ENCODE measurements at places on chromosomes 7 and 10.

- no peak for DNase-seq
Observed at GRCh38 chr10:78543749-78544362, 510.2 kb downstream of the RPS24 start.

- no peak for DNase-seq
Observed at GRCh38 chr10:124957404-124957947, 15.6 kb downstream of the ZRANB1 start.

GRCh38 chr7:39898867-39899266, 51.2 kb upstream of the CDK13 start:
- no peak for DNase-seq

DNA sequence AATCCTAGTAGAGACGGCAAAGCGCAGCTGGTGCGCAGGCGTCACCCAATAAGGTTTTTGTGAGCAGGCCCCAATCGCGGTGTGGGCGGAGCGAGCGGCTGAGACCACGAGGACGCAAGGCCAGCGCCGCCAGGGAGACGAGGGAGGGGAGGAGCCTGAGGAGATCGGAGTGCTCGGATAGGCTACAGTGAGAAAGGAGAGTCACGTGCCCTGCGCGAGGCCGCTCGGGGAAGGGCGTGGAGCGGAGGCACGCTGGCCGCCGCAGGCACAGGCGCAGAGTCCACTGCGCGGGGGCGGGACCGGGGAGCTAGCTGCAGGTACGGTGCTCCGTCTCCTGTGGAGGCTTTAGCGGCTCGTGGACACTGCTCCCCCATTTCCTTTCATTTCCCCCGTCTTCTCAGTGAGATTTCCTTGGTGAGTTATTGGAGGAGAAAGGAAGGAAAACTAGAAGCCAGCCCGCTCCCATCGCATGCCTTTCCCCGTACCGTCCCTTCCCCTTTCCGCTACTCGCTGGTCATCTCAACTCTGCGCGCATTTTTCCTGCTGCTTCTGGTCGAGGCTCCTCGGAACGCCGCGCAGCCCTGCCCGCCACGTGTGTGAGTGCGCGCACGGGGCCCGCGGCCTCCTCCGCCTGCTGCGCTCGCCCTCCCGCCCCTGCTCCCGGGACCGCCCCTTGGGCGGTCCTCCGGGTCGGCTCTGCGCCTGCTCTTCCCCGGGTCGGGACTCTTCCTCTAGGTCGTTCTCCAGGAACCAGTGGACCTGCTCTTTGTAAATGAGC, at the start of gene THNSL1:
Gene THNSL1 (plus strand): TSS at position 237 of the 778 bp plus-strand sequence. CDS start 6,612 bp downstream, outside the sequence.
- DNase-seq = peak; percentile 98

DNA sequence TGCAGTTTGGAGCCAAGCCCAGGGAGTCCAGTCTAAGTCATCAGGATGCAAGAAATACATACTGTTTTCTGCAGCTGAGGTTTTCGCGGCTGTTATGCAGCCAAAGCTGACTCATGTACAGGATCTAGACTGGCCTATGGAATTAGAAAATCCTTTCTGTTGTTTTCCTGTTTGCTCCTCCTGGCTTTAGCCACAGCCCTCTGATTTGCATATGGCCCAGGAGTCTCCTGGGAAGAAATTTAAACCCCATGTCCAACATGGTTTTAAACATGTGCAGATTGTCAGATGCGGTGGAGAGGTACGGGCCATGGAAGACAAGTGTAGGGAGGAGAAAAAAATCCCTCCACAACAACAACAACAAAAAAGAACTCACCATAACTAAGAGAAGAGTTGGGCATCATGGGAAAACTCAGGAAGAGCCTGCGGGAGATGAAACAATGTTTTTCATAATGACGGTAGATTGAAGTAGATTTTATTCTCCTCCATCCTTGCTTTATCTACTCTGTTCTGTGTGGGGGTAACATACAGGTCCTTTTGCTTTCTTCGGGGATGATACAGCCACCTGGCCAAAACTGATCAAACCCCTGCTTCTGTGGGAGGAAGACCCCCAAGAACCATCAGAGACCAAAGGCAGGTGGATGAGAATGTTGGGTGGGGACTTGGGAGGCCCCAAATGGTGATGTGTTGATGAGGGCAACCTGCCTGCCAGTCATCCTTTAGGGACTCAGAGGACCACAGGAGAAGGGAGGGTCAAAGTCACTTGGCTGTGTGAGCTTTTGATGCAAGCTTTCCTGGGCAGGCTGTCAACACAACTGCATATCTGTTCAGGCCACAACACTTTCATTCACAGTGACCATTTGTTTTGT, 29.8 kb upstream of the GNA12 start:
- DNase-seq = no peak

- no peak for DNase-seq
Observed at GRCh38 chr10:22265839-22266537, 48.2 kb upstream of the EBLN1 start.

- DNase-seq = no peak
Observed at GRCh38 chr7:54898659-54899340, 120.0 kb upstream of the EGFR start.

- DNase-seq = no peak
Observed at GRCh38 chr10:29946953-29947700, 112.3 kb downstream of the JCAD start.

- DNase-seq = no peak
Observed at GRCh38 chr7:39252916-39253315, 275.2 kb downstream of the POU6F2 start.

- DNase-seq = no peak
Observed at GRCh38 chr10:32687546-32687945, 241.6 kb downstream of the CCDC7 start.

GRCh38 chr10:63013755-63014154, 119.4 kb upstream of the NRBF2 start:
- no peak for DNase-seq

- no peak for DNase-seq
Observed at GRCh38 chr7:88576720-88577119, 182.8 kb upstream of the ZNF804B start.

DNA sequence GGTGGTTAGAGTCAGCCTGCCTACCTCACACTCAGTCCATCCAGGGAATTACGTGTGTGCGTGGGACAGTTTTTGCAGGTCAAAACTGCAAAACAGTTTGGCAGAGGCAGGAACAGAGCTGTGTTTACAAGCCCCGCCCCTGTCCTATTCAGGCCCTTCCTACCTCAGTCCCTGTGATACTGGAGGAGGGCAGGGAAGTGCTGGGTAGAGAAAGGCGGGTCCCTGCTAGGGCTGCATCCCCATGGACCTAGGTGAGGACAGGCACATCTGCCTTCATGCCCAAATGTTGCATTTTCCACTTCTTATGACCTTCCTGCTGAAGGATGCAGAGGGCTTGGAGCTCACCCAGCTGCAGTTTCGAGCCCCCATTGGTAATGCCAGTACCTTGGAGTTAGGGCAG, 25.1 kb downstream of the SBDS start:
- DNase-seq = no peak

- no peak for DNase-seq
Observed at GRCh38 chr7:93194386-93194785, 31.9 kb downstream of the HEPACAM2 start.

GRCh38 chr7:135362871-135363270, 129.2 kb downstream of the STRA8 start:
- DNase-seq = no peak

GRCh38 chr10:27832826-27833225, 87.2 kb upstream of the MKX start:
- DNase-seq = no peak

GRCh38 chr7:120867932-120868331, 10.0 kb upstream of the TSPAN12 start:
- no peak for DNase-seq

DNA sequence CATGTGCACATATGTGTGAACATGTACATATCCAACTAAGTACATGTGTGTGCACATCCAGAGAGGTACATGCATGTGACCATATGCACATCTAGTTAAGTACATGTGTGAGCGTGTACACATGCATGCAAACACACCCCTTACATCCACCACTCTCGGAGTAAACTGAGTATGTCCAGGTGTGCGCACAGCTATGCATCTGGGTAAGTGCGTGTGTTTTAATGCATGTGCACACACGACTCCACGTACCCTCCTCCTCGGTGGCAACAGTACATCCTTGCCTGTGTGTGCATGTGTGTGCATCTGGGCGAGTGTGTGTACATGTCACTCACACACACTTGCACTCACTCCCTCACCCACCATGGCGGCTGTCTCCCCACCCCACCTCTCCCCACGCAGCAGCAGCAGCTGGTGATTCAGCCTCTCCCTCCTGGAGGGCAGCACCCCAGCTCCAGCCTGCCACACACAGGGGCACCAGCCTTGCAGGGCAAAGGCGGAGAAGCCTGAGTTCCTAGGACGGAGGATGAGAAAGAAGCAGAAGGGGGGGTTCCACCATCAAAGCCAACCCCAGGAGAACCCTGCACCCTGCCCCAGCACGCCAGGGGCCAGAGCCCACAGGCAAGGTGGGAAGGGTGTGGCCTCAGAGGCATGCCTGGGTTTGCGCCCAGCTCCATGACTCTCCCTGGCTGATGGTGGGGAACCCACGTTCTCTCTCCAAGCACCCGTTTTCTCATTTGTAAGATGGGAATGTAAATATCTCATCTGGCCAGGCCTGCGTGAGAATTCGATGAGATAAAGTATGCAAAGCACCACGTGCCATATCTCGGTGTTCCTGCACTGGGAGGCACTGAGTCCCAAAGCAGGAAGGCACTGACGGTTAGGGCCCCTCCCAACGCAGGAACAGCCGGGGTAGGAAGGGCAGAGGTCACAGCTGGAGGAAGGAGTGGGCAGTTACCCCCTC, 27.7 kb upstream of the DNAAF5 start:
- no peak for DNase-seq

GRCh38 chr7:157228864-157229422, 90.2 kb downstream of the UBE3C start:
- DNase-seq = no peak

- DNase-seq = no peak
Observed at GRCh38 chr10:132541601-132542011, 4.0 kb downstream of the INPP5A start.

GRCh38 chr10:61100887-61101286, 156.9 kb upstream of the RHOBTB1 start:
- DNase-seq = no peak

- no peak for DNase-seq
Observed at GRCh38 chr7:77791336-77791735, 6.9 kb downstream of the TMEM60 start.

DNA sequence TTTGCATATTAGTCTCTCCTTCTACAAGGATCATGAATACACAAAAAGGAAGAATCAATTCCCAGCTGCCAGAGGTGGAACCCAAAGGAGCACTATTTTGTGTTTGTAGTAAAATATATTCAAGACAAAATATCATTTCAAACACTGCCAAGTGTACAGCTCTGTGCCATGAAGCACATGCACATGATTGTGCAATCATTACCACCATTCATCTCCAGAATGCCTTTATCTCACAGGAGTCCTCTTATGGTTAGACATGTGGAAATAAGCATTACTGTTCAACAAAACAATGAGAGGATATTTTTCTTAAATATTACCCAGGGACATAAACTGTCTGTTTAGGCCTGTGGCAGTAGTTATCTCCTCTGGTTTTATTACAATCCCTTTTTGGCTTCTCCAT, 151.4 kb upstream of the PPP1R3A start:
- no peak for DNase-seq

- no peak for DNase-seq
Observed at GRCh38 chr7:55439627-55440026, 74.5 kb downstream of the LANCL2 start.

DNA sequence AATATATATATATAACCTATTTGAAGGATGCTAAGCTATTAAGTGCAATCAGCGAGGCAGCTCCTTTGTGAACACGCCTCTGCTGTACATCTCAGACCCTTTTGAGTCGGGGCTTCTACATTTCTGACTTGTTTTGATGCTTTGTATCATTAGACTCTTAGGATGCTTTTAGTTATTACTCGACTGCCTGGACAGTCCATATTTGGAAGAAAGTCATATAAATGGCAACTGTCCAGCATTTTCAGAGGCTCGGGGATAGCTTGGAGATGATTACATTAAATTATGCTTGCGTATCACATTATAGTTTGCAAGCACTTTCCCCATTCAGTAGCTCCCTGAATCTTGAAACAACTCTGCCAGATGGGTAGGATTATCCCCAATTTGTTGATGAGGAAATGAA, 257.9 kb downstream of the PTEN start:
- no peak for DNase-seq

GRCh38 chr10:131031346-131031745, 280.2 kb downstream of the TCERG1L start:
- no peak for DNase-seq

- no peak for DNase-seq
Observed at GRCh38 chr10:125218967-125219366, 58.6 kb upstream of the CTBP2 start.

GRCh38 chr7:129146237-129146979, 1.9 kb downstream of the TSPAN33 start:
- DNase-seq = no peak

- DNase-seq = no peak
Observed at GRCh38 chr7:112420236-112420861, 29.9 kb upstream of the IFRD1 start.

GRCh38 chr10:88651101-88651551, 13.1 kb upstream of the LIPF start:
- DNase-seq = no peak

DNA sequence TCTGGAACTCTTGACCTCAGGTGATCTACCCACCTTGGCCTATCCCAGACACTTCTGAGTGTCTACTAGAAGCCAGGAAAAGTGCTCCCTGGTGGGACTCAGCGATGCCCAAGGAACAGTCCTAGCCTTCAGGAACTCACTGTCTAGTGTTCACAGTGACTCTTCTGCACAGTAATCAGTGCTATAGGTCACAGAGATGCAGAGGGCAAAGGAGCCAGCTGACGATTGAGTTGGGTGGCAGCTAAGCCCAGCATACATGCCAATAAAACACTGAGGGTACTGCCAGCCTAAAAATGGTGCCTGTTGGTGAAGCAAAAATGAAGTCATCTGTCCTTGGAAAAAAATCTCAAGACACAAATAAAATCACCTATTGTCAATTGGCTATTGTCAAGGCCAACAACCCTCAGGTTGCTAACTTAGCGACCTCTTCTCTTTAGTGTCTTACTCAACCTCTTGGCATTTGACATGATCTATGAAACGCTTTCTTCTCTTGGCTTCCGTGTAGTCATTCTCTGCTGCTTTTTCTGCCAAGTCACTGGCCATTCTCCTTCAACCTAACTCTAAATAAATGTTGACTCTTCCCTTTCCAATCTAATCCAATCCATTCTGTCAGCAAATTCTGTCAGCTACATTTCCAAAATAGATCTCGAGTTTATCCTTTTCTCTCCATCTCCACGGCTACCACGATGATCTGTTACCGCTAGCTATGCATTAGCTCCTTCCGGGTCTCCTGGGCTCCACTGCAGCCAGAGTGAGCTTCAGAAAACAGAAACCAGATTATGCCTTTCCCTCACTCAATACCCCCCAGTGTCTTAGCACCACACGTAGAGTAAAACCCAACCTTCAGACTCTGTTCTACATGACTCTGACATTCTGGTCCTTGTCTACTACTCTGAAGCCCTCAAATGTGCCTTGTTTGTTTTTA, 99.2 kb downstream of the ATXN7L1 start:
- DNase-seq = no peak

- no peak for DNase-seq
Observed at GRCh38 chr10:69538461-69538860, 34.8 kb downstream of the NEUROG3 start.

GRCh38 chr7:22153432-22154142, 203.4 kb downstream of the RAPGEF5 start:
- DNase-seq = no peak

Measured in stimulated activated CD8-positive, alpha-beta memory T cell treated with anti-CD3 and anti-CD28 coated beads, Interleukin-7, amount 100 ng/mL, for 4 hours (primary cell).